ENCODE measurements at places on chromosomes 7 and 10.
A peak's percentile ranks its signal among the peaks of the same experiment; 100 is the strongest.

DNA sequence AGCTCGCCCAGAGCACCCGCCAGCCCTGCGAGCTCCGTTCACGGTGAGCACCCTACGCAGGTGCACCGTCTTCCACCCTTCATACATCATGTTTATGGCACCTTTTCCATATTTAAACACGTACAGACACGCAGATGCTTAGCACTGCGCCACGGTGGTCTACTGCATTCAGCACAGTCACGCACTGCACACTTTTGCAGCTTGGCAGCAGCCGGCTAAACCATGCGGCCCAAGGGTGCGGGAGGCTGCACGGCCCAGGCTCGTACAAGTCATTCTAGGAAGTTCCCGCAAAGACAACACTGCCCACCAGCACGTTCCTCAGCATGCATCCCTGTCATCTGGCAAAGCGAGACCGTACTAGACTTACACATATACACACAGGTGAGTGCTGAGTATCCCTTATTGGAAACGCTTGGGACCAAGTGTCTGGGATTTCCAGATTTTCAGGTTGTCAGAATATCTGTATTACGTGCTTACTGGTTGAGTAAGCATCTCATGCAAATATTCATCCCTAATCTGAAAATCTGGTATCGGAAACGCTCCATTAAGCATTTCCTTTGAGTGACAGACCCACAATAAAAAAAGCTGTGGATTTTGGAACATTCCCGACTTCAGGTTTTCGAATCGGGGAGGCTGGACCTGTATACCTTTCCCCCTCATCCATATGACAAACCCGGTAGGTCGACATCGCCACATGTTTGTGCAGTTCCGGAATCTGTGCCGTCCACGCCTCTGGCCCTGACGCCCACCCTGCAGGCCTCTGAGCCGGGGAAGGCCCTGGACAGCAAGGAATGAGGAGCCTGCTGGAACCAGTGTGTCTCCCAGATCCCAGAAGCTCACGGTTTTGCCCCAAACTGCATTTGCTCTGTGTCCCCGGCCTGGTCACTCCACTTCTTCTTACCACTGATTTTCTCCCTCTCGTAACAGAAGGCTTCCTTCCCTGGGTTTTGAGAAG lies 222.2 kb downstream of the ELFN1 start:
- no peak for DNase-seq

GRCh38 chr7:94301024-94301586 lies 93.6 kb upstream of the COL1A2 start:
- no peak for DNase-seq

GRCh38 chr10:955127-955819 lies 23.8 kb upstream of the LARP4B start:
- no peak for DNase-seq

GRCh38 chr10:58839771-58840170 lies 327.1 kb downstream of the BICC1 start:
- no peak for DNase-seq

- no peak for DNase-seq
Measured at GRCh38 chr7:113246738-113247137, 128.4 kb upstream of the SMIM30 start.

DNA sequence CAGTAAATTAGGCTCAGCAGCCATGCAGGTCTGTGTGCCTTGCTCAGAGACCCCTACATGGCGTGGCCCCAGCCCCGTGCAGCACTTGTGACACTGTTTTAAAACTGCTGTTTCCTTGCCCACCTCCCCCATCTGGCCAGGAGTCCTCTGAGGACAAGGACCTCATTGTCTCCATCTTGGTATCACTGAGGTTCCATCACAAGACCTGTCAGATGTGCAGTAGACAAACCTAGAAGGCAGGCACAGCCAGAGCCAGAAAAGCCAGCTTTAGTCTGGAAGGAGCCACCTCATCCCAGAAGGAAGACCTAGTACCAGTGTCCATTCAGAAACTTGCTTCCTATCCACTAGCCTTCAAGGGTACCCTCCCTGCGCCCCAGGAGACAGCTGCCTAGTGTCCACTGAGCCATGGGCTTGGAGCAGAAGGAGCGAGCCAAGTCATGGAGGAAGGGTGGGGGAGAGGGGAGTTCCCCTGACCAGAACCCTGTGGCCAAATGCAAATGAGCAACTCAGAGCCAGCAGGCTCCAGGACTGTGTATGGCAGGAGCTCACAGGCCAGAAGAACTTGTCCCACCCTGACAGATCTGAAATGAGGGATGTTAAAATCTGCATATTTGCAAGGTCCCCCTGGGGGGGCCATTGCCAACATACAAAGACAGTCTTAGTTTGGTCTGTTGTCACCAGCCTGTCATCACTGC lies 176.1 kb downstream of the SH3PXD2A start:
- no peak for DNase-seq

- no peak for DNase-seq
Measured at GRCh38 chr10:71285180-71285545, 33.9 kb upstream of the SLC29A3 start.

GRCh38 chr10:120582753-120583152 lies 125.7 kb downstream of the PLPP4 start:
- DNase-seq: no peak

GRCh38 chr10:18312374-18313139 lies 172.3 kb downstream of the CACNB2 start:
- no peak for DNase-seq

GRCh38 chr7:73920406-73921134 lies 59.6 kb downstream of the TMEM270 start:
- no peak for DNase-seq

DNA sequence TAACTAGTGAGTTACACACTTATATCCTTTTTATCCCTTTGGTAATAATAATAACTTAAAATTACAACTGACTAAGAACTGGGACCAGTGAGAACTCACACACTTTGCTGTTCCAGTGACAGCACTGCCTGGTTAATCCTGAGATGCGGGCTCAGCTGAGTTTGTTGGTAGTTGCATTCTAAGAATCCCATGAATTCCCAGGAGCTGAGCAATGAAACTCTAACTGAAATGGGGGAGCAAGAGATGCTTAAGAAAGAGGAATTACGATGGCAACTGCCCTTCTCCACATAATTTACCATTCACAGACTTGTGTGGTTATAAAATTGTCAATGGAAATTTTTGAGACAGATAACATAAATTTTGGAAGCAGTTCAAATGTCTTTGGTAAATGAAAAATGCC lies 659.4 kb downstream of the MAGI2 start:
- no peak for DNase-seq

GRCh38 chr7:41275255-41275654 lies 427.6 kb downstream of the INHBA start:
- no peak for DNase-seq

GRCh38 chr7:117124591-117125220 lies 171.4 kb downstream of the ST7 start:
- peak; percentile 16 for DNase-seq

GRCh38 chr7:129122078-129122750 lies 22.3 kb upstream of the TSPAN33 start:
- no peak for DNase-seq

DNA sequence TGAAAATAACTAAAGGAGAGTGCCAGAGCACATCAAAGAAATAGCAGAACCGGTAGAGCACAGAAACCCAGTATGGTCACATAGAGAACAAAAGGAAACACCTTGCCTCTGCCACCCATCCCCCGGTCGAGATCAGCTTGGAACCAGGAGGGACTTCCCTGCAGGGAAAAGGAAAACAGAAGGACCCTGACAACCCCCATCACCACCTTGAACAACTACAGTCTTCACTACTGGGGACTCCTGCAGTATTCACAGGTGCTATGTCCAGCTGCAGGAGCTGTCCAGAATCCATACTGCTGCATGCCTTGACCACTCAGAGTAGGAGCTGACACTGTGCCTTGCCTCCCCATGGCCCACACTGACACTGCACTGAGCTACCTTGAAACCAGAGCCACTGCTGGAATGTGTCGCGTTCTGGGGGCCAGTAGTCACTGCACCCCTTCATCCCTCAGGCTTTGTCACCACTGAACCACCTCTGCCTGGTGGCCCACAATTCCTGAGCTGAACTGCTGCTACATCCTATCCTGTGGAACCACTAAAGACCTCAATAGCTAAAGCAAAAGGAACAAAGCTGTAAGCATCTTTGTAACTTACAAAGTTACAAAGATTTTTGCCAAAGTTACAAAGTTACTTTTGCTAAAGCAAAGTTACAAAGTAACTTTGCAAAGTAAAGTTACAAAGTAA lies 66.8 kb downstream of the TRIL start:
- no peak for DNase-seq

- DNase-seq: no peak
Measured at GRCh38 chr7:131483586-131483985, 72.8 kb downstream of the PODXL start.

DNA sequence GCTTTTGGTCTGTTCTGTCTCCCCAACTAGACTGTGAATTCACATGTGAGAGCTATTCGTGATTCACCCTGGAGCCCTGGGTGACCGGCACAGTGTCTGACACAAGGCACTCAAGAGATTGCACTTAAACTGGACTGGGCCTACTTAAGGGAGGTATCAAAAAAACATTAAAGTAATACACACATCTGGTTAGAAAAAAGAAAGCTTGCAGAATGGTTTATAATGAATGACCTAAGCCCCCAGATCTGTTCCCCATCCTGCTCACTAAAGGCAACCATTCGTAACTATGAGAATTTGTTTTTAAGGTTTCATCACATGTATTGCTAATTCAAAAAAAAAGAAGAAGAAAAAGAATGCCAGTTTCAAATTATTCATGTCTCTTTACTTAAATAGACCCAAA lies 74.5 kb downstream of the DGKI start:
- no peak for DNase-seq

DNA sequence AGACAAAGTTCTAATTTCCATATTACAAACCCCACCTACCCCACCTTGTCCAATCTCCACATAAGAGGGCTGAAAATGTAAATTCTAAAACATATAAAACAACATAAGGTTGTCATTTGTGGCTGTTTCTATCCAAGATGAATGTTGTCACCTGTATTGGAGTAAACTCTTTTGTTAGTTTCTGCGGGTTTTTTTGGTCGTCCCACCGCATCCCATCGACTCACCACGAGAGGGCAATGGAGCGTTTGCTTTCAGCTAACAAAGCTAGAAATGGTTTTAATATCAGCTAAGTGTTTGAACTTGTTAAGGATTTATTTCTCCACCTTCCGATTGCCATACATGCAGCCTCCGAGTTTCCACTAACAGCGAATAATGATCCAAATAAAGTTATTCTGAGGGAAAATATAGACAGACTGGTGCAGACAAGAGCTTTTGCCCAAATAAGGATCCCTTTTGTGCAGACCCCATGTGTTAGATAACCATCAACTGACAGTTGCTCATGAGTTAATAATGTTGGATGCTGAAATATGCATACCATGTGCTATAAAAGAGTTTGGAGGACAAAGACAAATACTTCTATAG lies 137.2 kb downstream of the ARID5B start:
- DNase-seq: peak; percentile 10

DNA sequence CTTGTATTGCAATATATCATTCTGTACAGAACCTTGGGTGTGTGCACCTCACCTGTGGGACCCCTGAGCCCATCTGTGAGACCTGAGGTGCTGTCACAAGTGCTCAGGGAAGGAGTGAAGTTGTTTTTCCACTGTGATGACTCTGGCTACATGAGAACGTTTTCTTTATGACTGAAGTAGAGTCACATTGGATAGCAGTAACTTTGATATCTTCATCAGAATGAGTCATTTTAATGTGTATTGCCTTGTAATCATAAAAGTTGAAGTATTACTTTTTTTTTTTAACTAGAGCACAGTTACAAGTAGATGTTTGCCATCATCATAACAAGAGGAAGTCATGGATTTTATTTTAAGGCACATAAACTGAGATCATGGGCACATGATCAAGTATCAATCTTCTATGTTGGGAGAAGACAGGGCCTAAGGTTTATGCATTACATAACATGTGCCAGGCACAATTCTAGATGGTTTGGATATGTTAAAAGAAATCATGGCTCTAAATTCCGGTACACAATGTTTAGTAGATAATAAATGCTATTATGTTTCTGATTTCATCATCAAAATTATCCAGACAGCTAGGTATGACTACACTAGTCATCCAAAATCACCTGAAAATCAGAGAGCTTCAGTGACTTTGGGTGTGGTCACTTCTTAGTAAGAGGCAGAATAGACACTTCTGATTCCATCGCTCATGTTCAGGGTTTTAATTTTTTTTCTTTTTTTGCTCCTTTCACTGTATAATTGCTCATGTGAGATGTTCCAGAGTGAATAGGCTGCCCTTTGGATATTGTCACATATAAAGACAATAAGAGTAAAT lies 82.7 kb upstream of the KLF6 start:
- DNase-seq: no peak

DNA sequence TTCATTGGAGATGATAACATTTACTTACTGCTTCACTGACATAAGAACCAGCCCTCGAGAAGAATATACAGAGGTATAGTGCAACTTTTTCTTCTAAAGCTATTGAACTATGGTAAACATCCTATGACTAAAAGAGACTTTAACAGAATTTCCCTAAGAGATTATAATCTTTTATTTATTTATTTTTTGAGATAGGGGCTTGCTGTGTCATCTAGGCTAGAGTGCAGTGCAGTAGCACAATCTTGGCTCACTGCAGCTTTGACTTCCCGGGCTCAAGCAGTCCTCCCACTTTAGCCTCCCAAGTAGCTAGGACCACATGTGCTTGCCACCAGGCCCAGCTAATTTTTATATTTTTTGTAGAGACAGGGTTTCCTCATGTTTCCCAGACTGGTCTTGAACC lies 258.5 kb upstream of the FERD3L start:
- DNase-seq: no peak

- no peak for DNase-seq
Measured at GRCh38 chr7:132343199-132343598, 233.1 kb downstream of the PLXNA4 start.

DNA sequence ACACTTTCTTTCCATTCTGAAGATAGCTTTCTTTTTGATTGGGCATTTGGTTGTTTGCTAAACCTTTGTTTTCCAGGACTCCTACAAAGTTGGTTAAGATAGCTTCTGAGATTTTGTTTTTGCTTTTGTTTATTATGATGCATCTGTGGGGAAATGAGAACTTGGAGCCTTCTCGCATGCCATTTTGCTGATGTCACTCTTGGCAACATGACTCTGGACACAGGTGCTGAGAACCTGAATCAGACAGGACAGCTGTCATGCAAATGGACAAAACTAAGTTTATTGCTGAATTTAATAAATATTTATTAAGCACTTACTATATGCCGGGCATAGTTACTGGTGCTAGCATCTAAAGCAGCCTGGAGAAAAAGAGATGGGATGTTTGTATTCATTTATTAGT lies 274.1 kb downstream of the ZEB1 start:
- DNase-seq: no peak
